ENCODE measurements at places on chromosomes 1 and 21. TPM values are rescaled to one million over a fixed set of nuclear protein-coding genes. Genes with fewer than 3 reads are reported as not detected.

DNA sequence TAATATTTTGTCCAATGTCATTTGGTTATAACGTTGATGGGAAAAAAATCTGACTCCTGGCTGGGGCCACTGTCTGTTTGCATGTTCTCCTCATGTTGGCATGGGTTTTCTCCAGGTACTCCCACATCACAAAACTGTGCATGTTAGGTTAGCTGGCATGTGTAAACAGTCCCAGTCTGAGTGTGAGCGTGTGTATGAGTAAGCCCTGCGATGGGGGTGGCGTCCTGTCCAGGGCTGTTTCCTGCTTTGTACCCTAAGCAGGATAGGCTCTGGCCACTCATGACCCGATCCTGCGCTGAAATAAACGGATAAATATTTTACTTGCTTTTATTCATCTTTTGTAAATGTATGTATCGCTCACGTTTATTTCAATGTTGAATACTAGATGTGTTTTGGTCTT, 13.5 kb downstream of the EFCAB14 start:
- no peak for DNase-seq

DNA sequence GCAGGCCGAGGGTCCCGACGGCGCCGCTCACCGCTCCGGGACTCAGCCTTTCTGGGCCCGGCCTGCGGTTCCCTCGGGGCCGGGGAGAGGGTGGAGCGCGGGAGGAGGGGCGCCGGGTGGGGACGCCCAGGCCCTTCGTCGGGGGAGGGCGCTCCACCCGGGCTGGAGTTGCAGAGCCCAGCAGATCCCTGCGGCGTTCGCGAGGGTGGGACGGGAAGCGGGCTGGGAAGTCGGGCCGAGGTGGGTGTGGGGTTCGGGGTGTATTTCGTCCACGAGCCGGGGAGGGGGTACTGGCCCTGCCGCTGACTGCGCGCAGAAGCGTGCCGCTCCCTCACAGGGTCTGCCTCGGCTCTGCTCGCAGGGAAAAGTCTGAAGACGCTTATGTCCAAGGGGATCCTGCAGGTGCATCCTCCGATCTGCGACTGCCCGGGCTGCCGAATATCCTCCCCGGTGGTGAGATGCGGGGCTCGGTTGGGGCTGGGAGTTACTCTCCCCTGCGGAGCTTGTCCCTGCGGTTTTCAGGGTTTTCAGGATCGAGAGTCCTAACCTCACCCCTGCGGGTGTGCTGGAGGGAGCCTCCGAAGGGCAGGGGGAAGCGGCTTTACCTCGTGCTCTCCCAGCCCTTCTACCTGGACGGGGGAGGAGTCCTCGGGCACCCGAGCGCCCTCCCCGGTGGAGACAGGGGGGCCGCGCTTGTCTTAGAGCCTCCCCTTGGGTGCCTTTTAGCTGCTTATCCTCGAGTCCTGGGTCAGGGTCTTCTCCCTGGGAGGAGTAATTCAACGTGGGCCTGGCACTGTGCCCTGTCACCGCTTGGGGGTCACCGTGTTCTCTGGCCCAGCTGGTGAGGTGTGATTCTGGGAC, 2.1 kb downstream of the SAMD11 start:
- no peak for DNase-seq

NPHS2 gene
- total RNA-seq: not detected

PARS2 gene
- total RNA-seq: 5.3 TPM

All from OCI-LY7 (cell line).